ENCODE measurements at places on chromosomes 3 and 15.
A peak's percentile ranks its signal among the peaks of the same experiment; 100 is the strongest.

- DNase-seq: no peak
Measured at GRCh38 chr15:88830016-88830415, 26.8 kb downstream of the ACAN start.

DNA sequence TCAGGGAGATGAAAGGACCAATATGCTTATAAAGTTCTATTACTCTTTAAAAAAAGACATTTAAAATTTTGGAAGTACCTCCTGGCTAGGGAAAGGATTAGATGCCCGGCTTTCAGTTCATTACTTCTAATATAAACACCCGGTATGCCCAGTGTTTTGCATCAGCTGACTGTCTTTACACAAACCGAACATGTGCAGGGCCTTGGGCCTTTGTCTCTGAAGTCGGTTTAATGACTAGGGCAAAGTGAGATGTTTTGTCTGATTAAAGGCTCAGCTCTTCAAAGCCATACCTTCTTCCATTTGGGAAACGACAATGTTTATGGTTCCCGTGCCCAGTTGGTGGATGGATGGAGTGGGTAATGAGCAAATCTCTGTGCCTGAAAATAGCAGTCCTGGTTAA, 179.3 kb upstream of the LRTM1 start:
- no peak for DNase-seq

DNA sequence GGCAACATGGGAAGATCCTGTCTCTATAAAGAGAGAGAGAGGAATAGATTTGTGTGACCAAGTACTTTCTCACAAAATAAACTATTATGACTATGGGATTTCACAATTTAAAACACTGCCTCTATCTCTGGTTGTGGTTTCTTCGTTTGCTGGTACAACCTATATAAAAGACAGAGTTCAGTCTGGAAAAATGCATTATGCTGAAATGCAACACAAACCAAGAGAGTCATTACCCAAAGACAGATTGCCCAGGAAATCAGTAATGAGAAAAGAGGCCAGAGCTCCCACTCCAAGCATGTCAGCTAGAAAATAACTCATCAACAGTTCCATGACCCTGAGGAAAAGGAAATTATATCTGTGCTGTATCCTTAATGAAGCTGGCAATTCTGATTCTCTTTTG, 23.2 kb downstream of the GPR176 start:
- DNase-seq: no peak

- DNase-seq: no peak
Measured at GRCh38 chr3:148008591-148008990, 599.4 kb downstream of the ZIC1 start.

DNA sequence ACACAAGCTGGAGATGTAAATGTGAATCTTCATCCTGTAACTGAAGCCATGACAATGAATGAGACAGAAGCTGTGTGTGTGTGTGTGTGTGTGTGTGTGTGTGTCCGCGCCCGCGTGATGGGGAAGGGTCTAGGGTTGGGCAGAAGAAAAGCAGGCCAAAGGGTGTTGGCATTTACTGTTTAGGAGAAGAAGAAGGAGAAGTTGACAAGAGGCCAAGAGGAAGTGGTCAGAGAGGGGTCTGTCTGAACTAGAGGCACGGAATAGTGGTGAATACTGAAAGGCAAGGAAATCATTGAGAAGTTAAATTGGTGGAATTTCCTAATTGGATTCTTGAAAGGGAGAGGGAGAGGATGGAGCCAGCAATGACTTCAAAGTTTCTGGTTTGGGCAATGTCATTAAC, 5.6 kb upstream of the NCEH1 start:
- no peak for DNase-seq

- DNase-seq: no peak
Measured at GRCh38 chr15:70351391-70351790, 253.7 kb upstream of the TLE3 start.

DNA sequence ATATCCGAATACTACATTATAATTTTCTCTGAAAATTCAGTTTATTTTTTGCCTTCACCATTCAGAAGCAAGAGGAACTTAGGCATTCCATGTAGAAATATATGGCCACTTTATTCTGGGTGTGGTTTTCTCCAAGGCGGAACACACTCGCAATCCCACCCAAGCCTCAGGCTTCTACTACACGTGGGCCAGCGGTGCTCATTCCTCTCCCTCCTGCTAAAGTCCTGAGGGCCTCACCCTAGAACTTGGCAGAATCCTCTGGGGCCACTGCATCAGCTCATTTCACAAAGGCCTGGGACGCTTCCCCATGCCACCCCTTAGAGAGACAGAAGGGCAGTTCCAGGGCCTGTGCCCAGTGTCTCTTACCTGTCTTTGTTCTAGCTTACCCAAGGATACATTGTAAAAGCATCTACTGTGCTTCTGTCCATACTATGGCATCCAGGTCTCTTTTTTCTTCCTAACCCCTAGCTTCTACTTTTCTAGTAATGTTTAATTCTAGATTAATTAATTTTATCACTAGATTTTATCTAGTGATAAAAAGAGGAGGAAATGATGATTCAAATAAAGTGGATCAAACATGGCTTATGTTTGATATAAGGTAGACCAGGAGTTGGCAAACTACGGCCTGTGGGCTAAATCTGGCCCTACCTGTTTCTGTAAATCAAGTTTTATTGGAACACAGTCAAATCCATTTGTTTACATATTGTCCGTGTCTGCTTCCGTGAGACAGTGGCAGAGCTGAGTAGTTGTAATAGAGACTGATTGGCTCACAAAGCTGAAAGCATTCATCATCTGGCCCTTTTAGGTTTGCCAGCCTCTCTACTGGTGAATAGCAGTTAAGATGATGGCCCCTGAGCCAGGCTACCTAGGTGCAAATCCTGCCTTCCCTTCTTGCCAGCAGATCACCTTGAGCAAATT, 29.8 kb downstream of the LARS2 start:
- no peak for DNase-seq

GRCh38 chr3:36679384-36680200, 84.8 kb downstream of the DCLK3 start:
- DNase-seq: no peak

- no peak for DNase-seq
Measured at GRCh38 chr3:89395996-89396395, 288.6 kb downstream of the EPHA3 start.

- DNase-seq: no peak
Measured at GRCh38 chr15:45378913-45379262, 544 bp upstream of the GATM start.

DNA sequence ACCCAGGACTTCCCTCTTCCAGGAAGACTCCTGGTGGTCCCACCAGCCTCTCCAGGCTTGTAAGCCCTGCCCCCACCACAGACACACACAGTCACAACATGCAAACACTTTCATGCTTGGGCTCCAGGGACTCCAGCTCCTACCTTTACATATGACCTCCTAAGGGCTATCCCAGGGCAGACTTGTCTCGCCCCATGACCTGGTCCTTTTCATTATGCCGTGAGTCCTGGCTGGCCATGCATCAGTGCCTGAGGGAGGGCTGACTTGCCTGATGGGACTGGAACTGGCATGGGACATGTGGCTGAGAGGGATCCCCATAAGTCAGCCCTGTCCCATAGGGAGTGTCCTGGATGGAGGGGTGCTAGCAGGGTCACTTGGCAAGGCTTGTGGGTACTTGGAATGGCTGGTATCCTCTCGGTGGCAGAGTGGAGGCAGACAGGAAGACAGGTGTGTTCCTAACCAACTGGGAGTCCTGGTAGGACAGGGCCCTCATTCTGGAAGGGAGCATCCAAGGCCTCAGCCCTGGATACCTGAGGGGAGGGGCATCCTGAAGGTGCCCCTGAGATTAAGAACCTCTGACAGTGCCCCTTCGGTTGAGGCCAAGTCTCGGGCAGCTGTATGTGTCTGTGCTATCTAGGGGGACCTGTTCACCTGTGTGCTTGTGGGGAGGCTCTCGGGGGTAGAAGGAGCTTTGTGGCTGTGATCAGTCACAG, 540 bp upstream of the HHATL start:
- no peak for DNase-seq

GRCh38 chr15:90716317-90716975, 700 bp upstream of the BLM start:
- DNase-seq: no peak

- DNase-seq: no peak
Measured at GRCh38 chr3:42001777-42002176, 39.9 kb upstream of the ULK4 start.

DNA sequence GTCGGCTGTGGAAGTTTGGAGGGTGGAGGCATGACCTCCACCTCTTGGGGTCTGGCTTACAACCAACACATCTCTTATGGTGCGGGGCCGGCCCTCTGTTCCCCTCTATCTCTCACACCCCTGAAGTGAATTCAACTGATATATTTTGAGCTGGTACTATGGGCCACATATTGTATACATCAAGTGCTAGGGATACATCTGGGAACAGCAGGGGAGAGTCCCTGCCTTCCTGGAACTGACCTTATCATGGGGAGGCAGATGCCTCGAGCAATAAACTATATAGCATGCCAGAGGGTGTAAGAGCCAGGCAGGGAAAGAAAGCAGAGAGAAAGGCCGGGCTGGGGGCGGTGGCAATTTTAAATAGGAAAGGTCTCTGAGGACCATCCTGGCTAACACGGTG, 60.4 kb upstream of the TRPM1 start:
- DNase-seq: no peak

DNA sequence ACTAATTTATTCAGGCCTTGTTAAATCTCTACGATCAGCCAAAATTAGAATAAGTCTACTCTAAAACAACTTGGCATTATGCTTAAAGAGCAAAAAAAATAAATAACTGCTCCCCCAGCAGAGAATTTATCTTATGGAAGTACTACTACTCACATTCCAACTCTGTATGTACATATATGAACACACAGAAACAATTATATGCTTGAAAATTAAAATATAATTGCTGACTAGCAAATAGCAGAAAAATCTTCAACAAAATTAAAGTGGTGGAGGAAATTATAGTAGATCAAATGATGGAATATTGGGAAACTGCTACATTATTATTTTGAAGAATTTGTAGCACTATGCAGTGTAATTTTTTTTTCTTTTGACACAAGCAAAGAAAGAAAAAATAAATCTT, 580.9 kb downstream of the MECOM start:
- DNase-seq: no peak

GRCh38 chr15:40238532-40239403, at the start of gene PAK6:
Gene PAK6 (plus strand): TSS chr15:40239063. CDS start chr15:40264786, 25,723 bp downstream.
- DNase-seq: no peak

DNA sequence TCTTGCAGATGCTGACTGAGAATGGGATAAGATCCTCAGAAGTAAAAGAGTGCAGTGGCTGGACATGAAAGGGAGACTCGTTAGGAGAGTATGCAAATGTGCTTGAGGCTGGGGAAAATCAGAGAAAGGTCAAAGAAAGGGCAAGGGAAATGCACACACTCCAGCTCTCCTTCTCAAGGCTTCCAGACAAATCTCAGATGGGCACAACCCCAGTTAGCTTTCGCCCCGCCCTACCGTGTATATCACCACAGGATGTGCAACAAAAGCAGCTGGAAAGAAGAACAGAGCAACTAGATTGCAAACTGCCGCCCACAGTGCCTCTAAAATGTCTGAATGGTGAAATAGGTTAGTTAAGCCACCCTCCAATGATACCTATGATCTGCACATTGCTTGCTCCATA, 63.9 kb downstream of the CERS3 start:
- DNase-seq: no peak

GRCh38 chr3:156145866-156146265, 25.5 kb downstream of the KCNAB1 start:
- no peak for DNase-seq

DNA sequence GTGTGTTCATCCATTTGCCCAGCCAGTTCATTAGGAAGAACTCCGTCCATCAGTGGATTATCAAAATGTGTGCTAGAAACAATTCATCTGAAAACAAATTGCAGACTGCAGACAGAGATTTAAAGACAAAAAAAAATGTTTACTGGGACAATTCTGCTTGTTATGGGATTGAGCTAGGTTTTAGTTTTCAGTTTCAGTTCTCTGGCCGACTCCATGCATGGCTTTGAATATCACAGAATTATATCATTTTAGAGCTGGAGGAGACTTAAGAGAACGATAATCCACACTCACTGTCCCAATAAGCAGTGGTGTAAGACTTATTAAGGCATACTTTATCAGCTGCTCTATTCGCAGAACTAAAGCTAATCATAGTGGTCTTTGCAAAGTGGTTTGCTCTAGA, 51.1 kb downstream of the TFG start:
- no peak for DNase-seq

DNA sequence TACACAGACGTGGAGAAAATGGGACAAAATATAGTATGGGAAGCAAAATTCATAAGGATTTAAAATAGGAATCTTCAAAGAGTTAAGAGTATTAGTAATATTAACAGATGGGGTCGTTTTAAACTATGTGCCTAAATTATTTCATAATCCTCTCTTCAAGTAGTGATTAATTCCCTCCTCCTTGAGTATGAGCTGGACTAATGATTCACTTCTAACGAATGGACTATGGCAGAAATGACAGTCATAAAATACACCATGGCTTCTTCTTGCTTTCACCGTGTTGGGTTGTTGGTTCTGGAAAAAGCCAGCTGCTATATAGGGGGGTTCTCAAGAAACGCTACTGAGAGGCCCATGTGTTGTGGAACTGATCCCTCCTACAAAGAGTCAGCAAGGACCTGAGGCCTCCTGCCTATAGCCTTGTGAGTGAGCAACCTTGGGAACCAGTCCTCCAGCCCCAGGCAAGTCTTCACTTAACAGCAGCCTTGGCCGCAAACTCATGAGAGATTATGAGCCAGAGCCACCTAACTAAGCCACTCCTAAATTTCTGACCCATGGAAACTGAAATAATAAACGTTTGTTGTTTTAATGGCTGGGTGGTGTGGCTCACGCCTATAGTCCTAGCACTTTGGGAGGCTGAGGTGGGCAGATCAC, 64.8 kb upstream of the ABHD2 start:
- DNase-seq: no peak

DNA sequence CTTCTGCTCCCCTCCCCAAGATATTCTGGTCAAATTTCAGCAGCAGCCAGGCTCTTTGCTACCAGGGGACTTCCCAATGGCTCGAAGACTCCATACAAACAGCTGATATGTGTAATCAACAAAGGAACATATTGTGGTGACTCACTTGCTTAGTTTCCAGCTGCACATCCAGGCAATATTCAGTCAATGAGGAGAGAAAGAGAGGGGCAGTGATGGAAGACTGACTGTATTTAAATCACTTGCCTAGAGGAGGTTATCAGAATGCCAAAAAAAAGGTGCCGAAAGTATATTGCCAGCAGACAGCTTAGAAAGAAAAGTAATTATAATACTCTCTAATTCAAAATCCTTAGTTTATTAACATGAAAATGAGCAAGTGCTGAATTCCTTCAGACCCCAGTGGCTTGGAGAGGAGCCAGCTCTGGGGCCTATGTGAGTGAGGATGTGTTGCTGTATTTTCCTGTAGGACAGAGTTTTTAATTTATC, 236.5 kb downstream of the LRTM1 start:
- DNase-seq: peak; percentile 65

DNA sequence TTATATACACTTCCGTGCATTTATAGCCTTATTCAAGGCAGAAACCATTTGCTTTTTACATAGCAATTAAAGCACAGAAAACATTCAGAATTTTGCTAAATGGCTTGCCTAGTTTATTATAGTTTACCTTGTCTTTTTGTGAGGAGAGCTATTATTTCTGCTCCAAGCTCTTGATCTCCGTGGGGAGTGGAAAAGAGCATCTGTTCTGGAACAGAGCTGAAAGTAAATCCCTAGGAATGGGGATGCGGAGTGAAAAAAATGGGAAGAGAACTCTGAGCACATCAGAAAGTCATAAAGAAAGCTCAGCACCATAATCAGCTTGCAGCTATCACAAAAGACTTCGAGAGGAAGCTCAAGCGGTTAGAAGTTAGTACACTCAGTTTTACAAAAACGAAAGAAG, 1006.7 kb downstream of the ROBO2 start:
- no peak for DNase-seq

Measured in epithelial cell of proximal tubule (primary cell).